Coronary artery (tissue), 2 donors: ENCODE measurements at places on chromosomes 4 and X.

DNA sequence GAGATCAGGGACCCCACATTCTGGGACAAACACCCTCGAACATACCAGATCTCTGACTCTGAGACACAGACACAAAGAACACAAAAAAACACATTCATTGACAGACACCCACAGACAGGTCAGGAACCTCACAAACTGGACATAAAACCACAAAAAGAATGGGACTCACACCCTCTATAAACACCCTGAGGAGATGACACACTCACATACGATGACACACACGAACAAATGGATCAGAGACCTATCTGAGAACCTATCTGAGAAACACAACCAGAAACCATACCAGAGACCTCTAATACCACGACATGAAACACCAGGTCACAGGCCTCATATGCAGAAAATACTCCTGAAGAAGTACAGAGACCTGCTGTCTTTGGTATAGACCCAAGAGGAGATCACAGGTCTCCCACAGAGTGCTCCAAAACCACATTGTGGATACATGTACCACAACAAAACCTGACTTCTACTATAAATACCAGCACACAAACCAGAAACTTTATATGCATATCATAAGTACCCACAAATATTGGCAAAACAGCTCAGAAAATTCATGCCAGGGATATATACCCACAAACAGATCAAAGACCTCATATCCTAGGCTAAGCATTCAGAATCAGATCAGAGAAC lies 19.5 kb downstream of the SUV39H1 start:
- no peak for DNase-seq

DNA sequence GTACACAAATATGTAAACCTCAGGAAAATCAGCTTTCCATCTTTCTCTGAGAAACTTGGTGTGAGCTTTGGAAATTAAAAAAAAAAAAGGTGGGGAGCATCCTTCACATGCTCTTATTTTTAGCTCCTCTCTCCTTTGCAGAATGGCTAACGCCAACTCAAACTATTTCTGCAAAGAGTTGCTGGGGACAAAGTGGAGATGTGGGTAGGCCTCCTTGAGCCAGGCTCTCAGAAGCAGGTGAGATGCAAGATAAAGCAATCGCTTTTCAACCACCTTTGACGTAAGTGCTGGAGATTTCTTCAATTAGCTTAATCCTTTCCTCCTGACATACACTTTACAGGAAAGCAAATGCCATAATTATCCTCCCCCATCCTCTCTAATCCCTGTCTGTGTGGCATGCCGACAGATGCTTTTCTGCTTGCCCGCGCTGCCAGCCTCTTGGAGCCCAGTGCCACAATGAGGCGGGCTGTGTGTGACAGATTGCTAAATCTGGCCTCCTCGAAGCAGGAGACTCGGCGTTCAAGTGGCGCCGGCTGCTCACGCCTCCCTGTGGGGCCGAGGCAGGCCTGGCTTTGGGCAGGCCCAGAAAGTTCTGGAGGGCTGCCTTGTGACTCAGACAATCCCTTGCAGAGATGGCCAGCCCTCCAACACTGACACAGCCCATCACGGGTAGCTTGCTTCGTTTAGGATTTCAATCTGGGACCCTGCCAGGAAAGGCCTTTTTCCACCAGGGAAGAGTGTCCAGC lies 64.9 kb upstream of the SOD3 start:
- peak; percentile 92 for DNase-seq

DNA sequence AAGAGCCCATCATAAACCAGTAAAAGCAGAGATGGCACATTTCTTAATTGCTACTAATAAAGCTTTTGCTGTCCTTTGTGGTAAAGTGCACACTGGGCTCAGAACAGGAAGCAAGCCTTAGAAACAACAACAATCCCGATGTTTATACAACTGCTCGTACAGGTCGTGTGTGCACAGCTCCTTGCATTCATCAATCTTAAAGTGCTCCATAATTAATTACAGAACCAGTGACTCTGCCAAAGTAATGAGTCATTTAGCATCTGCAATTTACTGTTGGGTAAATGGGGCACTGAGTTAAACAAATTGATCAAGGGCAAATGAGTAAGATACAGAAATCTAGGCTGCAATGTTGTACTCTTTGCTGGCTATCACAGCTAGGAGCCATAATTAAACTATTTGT lies 61.3 kb upstream of the TXK start:
- no peak for DNase-seq

DNA sequence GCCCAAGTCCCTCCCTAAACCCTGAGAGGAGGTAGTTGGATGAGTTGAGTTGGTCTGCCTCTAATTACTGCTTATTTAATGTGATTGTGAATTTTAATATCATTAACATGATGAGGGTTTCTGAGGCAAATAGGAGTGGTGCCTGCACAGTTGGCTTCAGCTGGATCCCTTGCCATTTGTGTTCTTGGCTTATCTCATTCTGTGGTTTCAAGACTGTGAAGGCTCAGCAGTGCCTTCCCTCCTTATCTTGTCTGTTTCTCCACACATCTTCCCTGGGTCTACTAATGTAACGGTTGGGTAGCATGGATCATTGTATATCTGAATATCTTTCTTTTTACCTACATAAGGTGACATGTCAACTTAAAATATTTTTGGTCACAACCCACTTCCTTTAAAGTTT lies 1.6 kb upstream of the SLC10A4 start:
- DNase-seq = no peak

GRCh38 chrX:25650216-25650820 lies 487.8 kb upstream of the MAGEB18 start:
- DNase-seq = no peak

DNA sequence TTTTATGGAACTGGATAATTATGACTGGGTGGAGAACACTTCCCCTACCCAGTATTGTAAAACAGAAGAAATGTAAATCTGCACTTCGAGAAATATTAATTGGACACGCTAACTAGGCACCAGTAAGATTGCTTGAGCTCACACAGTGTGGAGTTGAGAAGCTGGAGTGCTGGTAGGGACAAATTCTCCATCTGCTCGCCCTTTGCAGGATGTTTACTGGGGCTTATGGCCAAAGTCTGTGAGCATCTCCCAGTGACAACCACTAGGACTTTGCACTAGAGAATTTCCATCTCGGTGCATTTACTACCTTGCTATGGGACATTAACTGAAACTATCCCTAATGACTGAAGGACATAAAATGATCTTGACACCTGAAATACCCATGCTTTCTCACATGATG lies 33.7 kb upstream of the GPR34 start:
- DNase-seq = no peak

GRCh38 chrX:84175274-84175673 lies 12.7 kb downstream of the RPS6KA6 start:
- no peak for DNase-seq

GRCh38 chr4:185167234-185167633 lies 24.2 kb downstream of the SLC25A4 start:
- no peak for DNase-seq

DNA sequence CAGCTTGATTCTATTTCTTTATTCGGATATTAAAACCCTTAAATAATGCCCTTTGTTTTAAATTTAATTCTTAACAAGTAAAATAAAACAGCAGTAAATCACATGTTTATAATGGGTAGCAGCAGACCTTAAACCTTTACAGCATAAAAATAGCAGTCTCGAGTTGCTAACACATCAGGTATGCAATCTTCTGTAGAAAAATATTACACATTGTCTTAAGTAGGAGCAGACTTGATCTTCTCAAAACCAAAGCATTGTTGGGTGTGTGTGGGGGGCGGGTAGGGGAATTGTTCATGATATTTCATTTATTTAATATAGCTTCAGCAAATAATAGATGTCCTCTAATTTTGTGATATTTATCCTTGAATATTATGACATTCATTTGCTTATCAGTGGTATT lies 331.4 kb downstream of the PCDH7 start:
- DNase-seq = no peak

- no peak for DNase-seq
These were observed 72.3 kb upstream of the SH3RF1 start for GRCh38 chr4:169342906-169343564.

DNA sequence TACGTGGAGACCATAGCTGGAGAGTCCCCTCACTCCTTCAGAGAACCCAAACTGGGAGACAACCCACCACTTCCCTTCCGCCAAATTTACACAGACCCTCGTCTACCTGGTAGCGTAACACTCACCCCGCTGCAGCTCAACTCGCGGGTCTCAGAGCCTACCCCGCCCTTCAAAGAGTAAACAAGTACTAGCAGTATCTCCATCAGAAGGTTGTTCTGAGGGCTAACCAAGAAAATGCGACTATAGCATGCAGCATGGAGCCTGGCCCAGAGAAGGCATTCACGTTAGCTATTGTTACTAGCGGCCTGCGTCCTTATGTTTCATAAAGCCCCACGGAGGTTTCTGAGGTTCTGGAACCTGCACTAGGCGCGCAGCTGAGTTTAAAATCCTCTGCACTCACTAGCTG lies 531 bp upstream of the MANBA start:
- no peak for DNase-seq

DNA sequence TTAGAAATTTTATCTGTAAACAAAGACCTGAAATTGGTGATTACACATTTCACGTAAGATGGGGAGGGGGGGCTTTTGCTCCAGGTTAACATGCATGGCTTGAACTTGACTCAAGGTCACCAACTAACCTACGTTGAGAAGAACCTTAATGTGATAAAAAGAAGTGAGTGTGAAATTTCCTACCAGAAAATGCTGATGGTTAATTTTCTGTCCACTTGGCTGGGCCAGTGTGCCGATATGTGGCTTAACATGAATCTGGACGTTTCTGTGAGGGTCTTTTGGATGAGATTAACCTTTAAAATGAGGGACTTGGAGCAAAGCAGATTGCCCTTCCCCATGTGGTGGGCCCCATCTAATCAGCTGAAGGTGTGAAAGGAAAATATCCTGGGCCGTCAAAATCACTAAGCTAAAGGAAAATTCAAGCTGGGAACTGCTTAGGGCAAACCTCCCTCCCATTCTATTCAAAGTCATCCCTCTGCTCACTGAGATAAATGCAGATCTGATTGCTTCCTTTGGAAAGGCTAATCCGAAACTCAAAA lies 107.3 kb upstream of the ENPP6 start:
- no peak for DNase-seq

- DNase-seq = no peak
These were observed 1230.2 kb upstream of the ADGRL3 start for GRCh38 chr4:59969909-59970308.

GRCh38 chr4:88204882-88205281 lies 46.4 kb upstream of the ABCG2 start:
- DNase-seq = no peak

GRCh38 chr4:54254116-54254914 lies 25.2 kb downstream of the PDGFRA start:
- peak; percentile 59 for DNase-seq

- DNase-seq = no peak
These were observed 66.7 kb downstream of the RBMX2 start for GRCh38 chrX:130468395-130468923.

DNA sequence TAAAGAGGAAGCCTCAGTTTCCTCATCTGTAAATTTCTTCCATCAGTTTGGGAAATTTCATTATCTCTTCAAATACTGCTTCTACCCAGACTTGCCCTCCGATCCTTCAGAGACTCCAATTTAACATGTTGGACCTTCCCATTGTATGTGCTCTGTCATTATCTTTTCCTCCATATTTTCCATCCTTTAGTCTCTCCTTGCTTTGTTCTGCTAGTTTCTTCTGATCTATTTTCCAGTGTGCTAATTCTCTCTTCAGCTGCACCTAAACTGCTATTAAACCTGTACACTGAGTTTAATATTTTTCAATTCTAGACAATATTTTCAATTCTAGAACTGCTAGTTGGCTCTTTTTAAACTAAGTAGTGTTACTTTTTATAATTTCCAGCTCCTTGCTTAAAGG lies 65.5 kb downstream of the EVC start:
- no peak for DNase-seq

DNA sequence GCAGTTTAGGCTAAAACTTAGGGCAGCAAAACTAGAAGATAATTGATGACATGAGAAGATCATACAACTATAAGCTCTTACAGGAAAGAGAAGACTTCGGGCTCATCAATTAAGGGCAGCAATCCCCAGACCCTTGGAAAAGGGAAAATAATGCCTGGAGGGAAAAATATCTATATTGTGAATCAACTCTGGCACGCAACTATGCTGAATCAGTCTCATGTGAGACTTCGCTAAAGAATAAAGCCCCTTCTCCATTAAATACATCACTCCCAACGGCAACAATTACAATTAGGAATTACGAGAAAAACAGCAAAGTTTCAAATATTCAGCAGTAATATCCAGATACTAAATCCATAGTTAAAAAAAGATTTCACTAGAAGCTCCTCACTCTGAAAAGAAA lies 2016.8 kb upstream of the IGFBP7 start:
- no peak for DNase-seq

DNA sequence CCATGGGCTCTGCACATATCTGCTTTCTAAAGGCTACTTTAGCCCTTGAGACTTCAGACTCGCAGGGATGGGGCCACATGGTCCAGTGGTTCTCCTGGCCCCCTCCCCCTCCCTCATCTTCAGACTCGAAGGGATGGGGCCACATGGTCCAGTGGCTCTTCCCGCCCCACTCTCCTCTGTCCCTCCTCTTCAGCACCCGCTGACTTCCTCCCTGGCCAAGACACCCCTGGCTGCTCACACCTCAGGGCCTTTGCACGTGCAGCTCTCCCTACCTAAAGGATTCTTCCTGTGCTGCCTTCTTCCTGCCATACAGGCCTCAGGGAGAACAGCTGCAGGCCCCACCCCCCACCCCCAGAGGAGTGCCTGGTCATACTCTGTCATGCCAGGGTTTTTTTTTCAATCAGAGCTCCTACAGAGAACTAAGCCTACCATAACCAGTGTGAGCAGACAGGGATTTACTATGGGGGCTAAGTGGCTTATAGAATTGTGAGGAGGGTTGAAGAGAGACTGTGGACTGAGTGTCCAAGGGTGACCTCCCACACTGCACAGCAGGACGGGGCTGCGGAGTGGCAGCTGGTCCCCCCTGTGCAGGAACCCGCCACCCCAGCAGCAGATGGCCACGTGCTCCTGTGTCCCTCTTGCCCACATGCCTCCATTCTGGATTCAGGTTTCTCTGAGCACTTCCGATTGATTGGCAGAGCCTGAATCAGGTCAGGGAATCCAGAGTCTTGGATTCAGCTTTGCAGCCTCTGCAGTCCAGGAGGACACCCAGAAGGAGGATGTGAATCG lies 6.1 kb upstream of the SPON2 start:
- DNase-seq = no peak

GRCh38 chr4:8594097-8595038 lies 1.8 kb downstream of the CPZ start:
- no peak for DNase-seq

GRCh38 chrX:2351321-2351720 lies 149.5 kb downstream of the DHRSX start:
- DNase-seq = no peak

DNA sequence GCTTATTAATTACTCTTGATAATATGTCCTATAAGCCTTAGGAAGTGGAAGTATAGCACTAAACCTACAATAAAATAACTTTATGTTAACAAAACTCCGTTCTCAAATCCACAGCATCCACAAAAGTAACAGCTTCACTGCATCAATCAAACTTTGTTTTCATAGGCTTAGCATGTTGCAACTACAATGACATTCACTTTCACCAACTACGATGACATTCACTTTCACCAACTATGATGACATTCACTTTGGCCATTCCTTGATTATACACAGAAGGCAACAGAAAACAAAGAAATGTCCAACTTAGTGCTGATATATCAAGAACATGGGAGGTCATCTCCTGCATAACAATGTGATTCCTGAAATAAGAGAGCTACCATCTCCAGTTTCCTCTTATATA lies 44.3 kb downstream of the FBXL5 start:
- DNase-seq = no peak
